ENCODE measurements at places on chromosomes 6 and 20. TPM values are rescaled to one million over a fixed set of nuclear protein-coding genes. Genes with fewer than 3 reads are reported as not detected.

DNA sequence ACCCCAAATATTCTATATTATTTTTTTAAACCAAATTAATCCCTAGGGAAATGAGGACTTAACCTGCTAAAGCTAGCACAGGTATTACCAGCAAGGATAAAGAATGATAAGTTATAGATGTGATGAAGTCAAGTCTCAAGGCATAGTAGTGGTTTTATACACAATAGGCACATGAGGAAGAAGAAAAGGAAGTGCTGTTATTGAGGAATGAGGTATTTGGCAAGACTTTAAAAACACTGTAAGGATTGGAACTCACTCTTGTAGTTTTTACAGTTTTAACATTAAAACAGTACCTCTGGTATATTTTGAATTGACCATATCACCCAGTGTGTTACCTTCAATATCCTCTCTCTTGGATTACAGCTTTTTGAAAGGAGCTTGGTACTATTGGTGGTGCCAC, 54.6 kb downstream of the PHF3 start:
- peaks cover 35% of the 10 kb centered on the region for H3K36me3 ChIP-seq
- DNase-seq = no peak

DNA sequence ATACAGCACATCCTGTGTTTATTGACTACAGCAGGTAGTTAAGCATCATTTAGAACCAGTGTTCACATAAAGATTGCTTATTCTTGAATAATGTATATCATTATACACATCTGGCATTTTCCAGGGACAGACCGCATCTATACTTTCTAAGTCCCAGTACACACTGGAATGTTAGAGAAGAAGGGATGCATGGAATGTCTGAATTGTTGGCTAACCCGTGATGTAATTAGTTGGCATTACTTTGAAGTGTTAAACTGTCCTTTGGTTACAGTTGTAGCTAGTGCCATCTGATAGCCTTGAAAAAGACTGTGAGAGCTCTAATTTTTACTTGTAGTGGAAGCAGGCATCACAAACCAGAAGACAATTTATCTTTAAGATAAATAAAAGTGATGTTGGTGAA, 29.8 kb upstream of the MCHR2 start:
- no peak overlapping the region for H3K27ac ChIP-seq
- H3K4me1 ChIP-seq = no peaks in the 10 kb centered on the region
- no peak for DNase-seq

The LHFPL5 gene
- total RNA-seq = not detected

GRCh38 chr6:116370760-116371119, at the start of gene DSE:
Gene DSE (plus strand): TSS chr6:116370947. CDS start chr6:116399251, 28,304 bp downstream.
- peak within 1 kb of the TSS; percentile 59 for H3K27ac ChIP-seq
- no peaks in the 10 kb centered on the region for H3K36me3 ChIP-seq
- H3K27me3 ChIP-seq = no peaks in the 10 kb centered on the region
- H3K4me1 ChIP-seq = no peaks in the 10 kb centered on the region
- peak; percentile 91 for DNase-seq

DNA sequence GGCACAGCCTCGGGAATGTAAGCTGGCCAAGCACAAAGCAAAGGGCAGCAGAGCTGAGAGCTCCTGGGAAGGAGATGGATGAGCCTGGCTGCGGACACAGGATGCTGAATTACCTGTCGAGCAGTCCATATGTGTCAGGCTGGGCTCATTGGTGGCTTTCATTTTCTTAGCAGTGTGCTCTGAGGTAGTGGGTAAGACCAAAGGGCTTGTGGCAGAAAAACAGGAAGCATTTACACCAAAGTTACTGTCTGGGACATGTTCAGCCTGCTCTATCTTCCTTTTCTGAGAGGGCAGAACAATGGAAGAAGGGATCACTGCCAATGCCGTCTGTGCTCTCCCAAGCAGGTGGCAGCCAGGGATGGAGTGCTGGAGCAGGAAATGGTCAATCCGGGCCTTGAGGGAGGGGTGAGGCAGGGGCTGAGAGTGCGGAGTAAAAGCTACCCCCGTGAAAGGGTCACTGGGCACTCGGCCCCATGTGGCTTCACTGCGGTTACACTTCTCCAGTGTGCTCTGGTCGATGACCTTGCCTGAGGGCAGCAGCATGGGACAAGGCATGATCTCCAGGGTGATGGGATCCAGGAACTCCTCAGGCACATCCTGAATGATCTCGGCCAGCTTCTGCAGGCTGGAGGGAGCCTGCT, 36.9 kb upstream of the AVP start:
- DNase-seq = no peak
- H3K4me3 ChIP-seq = no peak overlapping the region
- no peaks in the 10 kb centered on the region for H3K4me1 ChIP-seq
- no peak overlapping the region for H3K27ac ChIP-seq
- peaks cover 37% of the 10 kb centered on the region for H3K36me3 ChIP-seq
- no peaks in the 10 kb centered on the region for H3K27me3 ChIP-seq

- no peak overlapping the region for H3K27ac ChIP-seq
- H3K4me1 ChIP-seq = no peaks in the 10 kb centered on the region
- H3K36me3 ChIP-seq = no peaks in the 10 kb centered on the region
Observed at GRCh38 chr6:14873101-14873500, 372.8 kb upstream of the JARID2 start.

- no peaks in the 10 kb centered on the region for H3K4me1 ChIP-seq
- H3K27ac ChIP-seq = no peak overlapping the region
- no peaks in the 10 kb centered on the region for H3K27me3 ChIP-seq
- H3K36me3 ChIP-seq = no peaks in the 10 kb centered on the region
- DNase-seq = no peak
- H3K4me3 ChIP-seq = no peak overlapping the region
Observed at GRCh38 chr6:17583811-17584210, 16.3 kb upstream of the FAM8A1 start.

- no peaks in the 10 kb centered on the region for H3K4me1 ChIP-seq
- no peak within 1 kb of the TSS for H3K27ac ChIP-seq
- peak; percentile 95 for DNase-seq
- peak within 1 kb of the TSS; percentile 90 for H3K4me3 ChIP-seq
- H3K27me3 ChIP-seq = peaks cover 27% of the 10 kb centered on the region
Observed at GRCh38 chr6:136792410-136793262, at the start of gene MAP3K5. Gene MAP3K5 (minus strand): TSS chr6:136792477. CDS start chr6:136792157, 320 bp downstream.

- H3K27me3 ChIP-seq = no peaks in the 10 kb centered on the region
- H3K36me3 ChIP-seq = no peaks in the 10 kb centered on the region
- DNase-seq = no peak
Observed at GRCh38 chr6:45653117-45653883, 275.6 kb upstream of the SUPT3H start.

GRCh38 chr6:8157839-8158238, 55.5 kb upstream of the EEF1E1 start:
- no peak overlapping the region for H3K27ac ChIP-seq
- no peaks in the 10 kb centered on the region for H3K36me3 ChIP-seq
- peaks cover 15% of the 10 kb centered on the region for H3K4me1 ChIP-seq
- peak overlapping the region; percentile 77 for H3K4me3 ChIP-seq
- no peaks in the 10 kb centered on the region for H3K27me3 ChIP-seq
- DNase-seq = no peak

The RAET1L gene
- not detected for total RNA-seq

GRCh38 chr6:159107451-159108260, 61.5 kb upstream of the FNDC1 start:
- no peaks in the 10 kb centered on the region for H3K36me3 ChIP-seq
- DNase-seq = peak; percentile 44
- H3K27ac ChIP-seq = no peak overlapping the region
- no peak overlapping the region for H3K4me3 ChIP-seq

The SLC2A10 gene
- 19.6 TPM for total RNA-seq

GRCh38 chr20:53250456-53250855, 278.3 kb downstream of the TSHZ2 start:
- H3K27me3 ChIP-seq = no peaks in the 10 kb centered on the region
- H3K4me1 ChIP-seq = no peaks in the 10 kb centered on the region
- DNase-seq = no peak

Data from endodermal cell (in vitro differentiated cells).